ENCODE measurements at places on chromosomes 4 and X.

- DNase-seq = no peak
Measured at GRCh38 chrX:7586126-7586525, 256.8 kb upstream of the VCX start.

GRCh38 chr4:139628184-139629012, 37.2 kb upstream of the MGST2 start:
- DNase-seq = no peak

DNA sequence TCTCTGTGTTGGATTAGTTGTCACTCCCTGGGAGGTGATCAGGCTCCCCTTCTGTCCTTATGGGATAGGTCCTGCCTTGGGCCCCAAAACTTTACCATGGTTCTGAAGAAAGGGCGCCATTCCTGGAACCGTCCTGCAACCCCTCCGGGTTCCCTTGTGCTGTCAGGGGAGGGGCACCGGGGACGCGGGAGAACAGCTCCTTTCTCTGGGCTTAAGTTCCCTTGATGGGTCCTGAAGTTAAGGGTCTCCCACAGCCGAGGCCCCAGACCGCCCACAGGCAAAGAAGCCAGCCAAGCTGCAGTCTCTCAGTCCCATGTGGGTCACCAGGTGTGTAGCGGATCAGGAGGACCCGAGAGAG, 44.8 kb downstream of the UGT2A3 start:
- DNase-seq = no peak

- no peak for DNase-seq
Measured at GRCh38 chr4:37555322-37555721, 130.9 kb downstream of the RELL1 start.

- no peak for DNase-seq
Measured at GRCh38 chr4:161314371-161314770, 849.4 kb downstream of the FSTL5 start.

DNA sequence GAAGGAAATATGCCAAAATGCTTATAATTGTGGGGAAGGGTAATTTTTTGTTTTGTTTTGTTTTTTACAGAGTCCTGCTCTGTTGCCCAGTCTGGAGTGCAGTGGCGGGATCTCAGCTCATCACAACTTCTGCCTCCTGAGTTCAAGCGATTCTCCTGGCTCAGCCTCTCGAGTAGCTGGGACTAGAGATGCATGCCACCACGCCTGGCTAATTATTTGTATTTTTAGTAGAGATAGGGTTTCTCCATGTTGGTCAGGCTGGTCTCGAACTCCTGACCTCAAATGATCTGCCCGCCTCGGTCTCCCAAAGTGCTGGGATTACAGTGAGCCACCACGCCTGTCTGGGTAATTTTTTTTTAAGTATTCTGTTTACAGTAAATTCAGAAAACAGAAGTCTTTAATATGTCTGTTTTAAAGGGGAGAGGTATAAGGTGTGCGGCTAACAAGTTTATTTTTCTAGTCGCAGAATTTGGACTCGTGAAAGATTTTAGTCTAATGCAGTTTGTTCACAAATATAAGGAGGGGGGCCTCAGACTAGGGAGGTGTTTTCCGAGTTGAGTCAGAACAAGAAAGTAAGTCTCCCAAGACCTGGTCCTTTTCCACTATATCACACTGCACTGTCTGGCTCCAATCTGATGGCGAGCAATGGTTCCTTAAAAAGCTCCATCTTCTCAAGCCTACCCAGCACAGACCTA, 1.5 kb downstream of the ACSL1 start:
- DNase-seq = no peak

DNA sequence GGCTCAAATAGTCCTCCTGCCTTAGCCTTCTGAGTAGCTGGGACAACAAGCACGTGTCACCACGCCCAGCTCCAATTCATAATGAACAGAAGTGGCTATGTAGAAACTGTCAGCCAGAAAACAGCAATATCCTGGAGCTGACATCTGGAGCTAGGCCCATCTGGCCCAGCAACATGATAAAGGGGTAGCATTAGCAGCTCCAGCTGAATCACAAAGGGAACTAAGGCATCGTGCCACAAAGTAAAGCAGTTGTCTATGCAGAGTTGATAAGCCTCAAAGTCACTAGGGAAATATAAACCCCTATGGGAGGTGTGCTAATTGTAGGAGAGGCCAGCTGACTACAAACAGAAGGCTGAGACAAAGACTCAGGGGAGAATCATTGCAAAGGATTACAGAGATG, 270.5 kb upstream of the GPC4 start:
- DNase-seq = no peak

- no peak for DNase-seq
Measured at GRCh38 chr4:79651456-79651855, 243.4 kb upstream of the GK2 start.

GRCh38 chr4:143178923-143179322, 5.8 kb upstream of the USP38 start:
- DNase-seq = no peak

DNA sequence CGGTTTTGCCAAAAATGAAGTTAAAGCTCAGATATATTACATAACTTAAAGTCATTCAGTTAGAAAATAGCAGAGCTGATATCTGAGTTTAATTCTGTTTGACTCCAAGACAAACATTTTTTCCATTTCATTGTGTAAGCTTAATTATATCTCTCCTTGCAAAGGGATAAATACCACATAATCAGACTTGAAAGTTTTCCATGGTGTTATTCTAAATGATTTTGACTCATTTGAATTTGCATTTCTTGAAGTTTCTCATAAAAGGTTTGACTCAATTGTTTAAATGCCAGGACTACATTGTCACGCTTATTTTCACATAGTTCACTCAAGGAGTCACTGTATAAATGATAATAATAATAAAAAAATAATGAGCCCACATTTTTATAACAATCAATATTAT, 39.4 kb upstream of the DDX60 start:
- DNase-seq = no peak

DNA sequence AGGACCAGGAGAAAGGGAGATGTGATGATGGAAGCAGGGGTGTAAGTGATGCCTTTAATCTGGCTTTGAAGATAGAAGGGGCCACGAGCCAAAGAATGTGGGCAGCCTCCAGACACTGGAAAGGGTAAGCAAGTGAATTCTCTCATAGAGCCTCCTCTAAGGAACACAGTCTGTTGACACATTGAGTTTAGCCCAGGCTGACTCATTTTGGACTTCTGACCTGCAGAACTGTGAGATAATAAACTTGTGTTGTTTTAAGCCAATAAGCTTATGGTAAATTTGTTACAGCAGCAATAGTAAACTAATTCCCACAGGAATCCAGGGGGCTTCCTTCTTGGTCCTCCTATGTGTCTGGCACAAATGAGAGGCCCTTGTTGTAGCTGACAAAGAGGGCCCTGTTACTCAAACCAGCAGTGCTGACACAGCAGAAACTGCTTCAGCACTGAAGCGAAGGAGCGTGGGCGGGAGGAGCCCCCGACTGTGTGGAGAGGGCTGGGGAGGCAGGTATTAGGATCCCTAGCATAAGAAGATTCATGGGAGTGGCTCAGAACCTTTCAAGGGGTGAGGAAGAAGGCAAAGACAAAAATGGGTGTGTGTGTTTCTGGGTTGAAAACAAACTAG, 268.7 kb downstream of the NR3C2 start:
- DNase-seq = no peak

GRCh38 chr4:133624744-133625143, 475.6 kb downstream of the PCDH10 start:
- DNase-seq = no peak

DNA sequence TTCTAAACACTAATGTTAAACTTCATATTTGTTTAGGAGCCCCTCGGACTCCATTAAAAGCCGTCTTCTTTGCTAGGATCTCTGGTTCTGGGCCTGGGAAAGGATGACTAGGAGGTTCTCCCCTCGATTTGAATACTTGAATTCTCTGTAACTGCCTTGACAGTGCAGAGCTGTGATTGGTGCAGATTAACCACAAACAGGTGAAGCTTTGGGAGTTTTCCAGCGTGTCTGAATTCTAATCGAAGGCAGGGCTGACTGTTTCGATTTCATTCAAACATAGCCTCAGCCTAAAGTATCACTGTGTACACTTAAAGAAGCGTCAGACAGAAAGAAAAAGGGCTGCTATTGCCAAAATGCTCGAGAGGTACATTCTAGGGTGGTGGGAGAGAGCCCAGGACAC, 29.0 kb downstream of the TFDP3 start:
- no peak for DNase-seq

DNA sequence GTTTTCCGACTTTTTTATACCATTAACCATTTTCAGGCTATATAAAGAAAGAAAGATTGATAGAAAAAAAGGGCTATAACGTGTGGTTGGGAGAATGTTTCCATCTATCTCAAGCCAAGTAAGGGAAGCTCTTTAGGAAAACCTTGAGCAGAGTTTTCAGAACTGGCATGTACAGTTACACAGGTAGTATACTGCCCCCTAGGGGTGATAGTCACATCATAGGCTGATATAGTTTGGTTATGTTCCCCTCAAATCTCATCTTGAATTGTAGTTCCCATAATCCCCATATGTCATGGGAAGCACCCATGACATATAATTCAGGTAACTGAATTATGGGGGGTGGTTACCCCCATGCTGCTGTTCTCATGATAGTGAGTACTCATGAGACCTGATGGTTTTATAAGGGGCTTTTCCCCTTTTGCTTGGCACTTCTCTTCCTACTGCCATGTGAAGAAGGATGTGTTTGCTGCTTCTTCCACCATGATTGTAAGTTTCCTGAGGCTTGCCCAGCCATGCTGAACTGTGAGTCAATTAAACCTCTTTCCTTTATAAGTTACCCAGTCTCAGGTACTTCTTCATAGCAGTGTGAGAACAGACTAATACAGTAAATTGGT, 186.8 kb downstream of the TMA16 start:
- no peak for DNase-seq

GRCh38 chr4:32932156-32932555, 2212.0 kb downstream of the PCDH7 start:
- no peak for DNase-seq

- no peak for DNase-seq
Measured at GRCh38 chr4:104758574-104758973, 263.9 kb upstream of the CXXC4 start.

DNA sequence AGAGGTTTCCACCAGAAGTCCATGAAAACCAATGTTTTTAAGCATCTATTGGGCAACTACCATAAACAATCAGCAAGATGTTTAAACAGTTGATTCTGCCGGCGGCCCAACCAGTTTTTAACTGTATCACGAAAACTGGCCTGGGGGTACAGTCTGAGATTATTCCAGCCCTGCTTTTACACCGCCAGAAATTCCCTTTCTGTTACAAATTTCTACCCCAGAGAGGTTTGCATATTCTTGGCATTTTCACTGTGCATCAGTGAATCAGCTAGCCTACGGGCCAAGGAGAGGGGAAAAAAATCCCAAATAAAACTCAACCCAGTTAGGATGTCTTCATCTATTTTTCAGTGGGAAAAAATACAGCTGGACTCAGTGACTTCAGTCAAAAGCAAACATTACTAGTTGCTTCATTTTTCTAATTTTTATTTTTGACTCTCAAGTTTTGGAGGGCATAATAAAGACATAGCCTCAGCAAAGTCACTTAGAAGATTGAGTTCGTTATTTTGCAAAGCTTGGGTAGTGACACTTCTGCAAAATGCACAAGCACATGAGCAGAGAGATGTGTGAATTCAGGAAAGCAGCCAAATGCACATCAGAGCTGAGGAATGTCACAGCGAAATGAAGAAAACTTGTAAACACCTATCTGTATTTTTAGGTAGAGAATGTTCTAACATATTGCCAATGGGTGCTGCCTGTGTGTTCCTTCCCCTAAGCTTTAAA, 167.8 kb upstream of the GK2 start:
- DNase-seq = no peak

- DNase-seq = no peak
Measured at GRCh38 chr4:159173886-159174285, 71.0 kb downstream of the RAPGEF2 start.

DNA sequence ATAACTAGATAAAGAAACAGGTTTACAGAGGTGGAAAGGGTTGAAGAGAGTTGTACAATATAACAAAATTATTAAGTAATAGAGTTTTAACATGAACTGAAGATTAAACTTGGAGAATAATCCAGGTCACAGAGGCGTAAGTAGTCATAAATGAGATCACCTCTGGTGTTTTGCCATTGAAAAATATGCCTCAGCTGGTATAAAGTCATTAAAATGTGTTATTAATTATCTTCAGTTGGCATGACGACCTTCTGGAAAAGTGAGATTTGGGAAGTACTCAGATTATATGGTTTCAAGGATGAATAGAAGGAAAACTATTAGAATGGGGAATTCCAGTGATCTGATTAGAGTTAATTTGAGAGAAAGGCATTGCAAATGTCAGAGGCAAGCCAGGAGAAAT, 237.5 kb upstream of the ANXA10 start:
- no peak for DNase-seq

DNA sequence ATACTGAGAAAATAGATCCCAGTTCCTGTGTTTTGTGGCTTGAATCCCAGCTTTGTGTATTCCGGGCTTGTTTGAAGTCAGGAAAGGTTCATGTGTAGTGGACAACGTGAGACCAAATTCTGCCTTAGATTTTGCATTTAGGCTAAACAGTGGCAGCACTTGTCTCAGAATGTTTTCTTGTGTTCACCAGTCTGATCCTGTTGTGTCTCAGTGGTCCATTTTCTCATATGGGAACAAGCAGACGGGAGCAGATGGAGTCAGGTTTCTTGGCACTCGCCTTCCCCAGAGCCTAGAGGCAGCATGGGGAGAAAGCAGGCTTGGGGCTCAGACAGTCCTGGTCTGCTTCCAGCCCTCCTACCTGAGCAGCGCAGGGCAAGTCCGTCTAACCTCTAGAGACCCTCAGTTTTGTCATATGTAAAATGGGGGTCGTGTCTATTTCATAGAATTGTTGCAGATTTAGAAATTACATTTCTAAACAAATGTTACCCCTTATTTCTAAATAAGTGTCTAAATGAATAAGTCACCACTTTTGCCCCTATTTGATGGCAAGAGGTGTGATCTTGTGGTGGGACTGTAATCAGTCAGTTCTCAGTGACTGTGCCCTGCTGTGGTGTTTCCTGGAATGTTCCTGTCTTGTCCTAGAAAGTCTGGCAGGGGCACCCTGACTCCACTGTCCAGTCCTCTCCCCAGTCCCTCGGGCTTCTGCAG, 28.3 kb upstream of the MSANTD1 start:
- peak; percentile 5 for DNase-seq
